ENCODE measurements at places on chromosomes 3 and 15.

- DNase-seq: no peak
Observed at GRCh38 chr15:41905036-41905793, 11.4 kb upstream of the SPTBN5 start.

DNA sequence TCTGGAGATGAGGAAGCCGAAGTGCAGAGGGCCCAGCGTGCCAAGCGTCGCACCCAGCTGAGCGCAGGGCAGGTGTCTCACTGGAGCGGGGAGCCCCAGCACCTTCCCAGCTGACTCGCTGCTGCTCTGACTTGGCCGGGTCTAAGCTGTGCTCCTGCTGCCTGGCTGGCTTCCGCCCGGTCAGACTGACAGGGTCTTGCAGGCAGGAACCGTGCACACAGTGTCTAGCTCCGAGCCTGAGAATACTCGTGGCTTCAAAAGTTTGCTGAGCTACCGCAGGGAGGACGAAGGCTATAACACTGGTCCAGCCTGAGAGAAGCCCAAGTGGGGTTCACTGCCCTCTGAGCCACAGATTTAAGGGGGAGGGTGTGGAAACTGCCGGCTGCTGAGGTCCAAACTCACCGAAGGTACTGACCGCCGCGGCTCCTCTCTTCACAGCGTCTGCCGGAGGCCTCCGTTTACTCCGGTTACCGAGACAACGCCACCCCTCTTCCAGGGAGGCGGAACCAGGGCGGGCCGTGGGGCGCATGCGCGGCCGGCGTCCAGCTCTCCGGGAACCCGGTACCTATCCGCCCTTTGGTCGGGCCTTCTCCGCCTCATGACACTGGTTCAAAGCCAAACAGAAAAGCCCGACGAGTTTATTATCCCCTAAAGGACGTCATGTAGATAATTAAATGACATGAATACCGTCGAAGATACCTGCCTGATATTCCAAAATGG, at the start of gene CFAP44:
TSS of gene CFAP44 (minus strand) at position 443 of the 720 bp plus-strand sequence. CDS start 7,829 bp downstream, outside the sequence.
- no peak for DNase-seq

DNA sequence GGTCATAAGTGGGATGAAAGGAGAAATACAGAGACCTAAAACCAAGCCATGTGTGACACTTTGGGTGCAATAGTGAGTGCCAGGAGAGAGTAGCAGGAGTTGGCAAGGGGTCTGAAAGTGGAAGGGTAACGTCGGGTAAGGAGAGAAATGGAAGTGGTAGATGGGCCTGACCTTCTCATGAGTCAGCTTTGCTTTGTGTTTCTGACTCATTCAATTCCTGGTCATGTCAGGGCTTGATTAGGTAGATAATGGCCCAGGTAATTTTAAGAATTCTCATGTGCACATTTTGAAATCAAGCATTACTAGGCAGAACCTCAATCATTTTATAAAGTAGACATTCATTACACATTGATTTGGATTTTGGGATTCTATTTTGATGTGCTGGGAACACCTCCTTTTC, 262.5 kb downstream of the SOX2 start:
- no peak for DNase-seq

DNA sequence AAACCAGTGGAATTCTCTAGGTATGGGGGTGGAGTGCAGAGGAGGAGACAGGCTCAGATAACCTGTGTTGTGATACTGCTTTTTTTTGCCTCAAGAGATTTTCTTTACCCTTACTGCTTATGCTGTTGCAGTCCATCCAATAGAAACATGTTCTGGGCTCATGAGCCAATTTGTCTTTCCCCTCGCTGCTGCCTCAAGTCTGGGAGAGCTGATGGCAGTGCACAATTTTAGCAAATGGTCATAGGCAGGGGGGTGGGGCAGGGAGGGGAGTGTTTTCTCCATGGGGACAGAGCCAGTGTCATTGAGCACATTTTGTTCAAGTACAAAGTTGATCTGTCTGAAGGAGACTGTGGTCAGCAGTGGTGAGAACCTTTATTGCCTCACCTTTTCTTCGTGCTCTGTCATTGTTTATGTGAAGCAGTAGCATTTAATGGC, 134.9 kb downstream of the MBNL1 start:
- DNase-seq: no peak

GRCh38 chr3:178437236-178437635, 99.0 kb upstream of the KCNMB2 start:
- no peak for DNase-seq

DNA sequence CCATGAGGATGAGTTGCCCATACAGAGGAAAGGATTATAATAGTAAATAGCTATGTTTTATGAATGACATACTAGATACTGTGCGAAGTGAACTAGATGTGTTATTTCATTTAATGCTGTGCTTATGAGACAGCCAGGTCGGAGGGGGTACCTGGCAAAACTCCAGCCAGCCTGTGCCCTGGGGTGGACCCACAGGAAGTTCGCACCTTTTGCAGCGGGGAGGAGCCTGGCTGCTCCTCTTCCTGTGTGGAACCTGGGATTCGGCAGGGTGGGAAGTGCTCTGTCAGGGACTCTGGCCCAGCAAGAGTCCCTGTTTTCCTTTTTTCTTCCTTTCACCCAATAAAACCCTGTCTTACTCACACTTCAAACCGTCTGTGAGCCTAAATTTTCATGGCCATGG, 452.2 kb downstream of the IL5RA start:
- DNase-seq: no peak

- DNase-seq: peak; percentile 38
Observed at GRCh38 chr15:101258238-101259144, 6.6 kb upstream of the CHSY1 start.

- no peak for DNase-seq
Observed at GRCh38 chr15:76996526-76997401, 1.8 kb downstream of the PSTPIP1 start.

DNA sequence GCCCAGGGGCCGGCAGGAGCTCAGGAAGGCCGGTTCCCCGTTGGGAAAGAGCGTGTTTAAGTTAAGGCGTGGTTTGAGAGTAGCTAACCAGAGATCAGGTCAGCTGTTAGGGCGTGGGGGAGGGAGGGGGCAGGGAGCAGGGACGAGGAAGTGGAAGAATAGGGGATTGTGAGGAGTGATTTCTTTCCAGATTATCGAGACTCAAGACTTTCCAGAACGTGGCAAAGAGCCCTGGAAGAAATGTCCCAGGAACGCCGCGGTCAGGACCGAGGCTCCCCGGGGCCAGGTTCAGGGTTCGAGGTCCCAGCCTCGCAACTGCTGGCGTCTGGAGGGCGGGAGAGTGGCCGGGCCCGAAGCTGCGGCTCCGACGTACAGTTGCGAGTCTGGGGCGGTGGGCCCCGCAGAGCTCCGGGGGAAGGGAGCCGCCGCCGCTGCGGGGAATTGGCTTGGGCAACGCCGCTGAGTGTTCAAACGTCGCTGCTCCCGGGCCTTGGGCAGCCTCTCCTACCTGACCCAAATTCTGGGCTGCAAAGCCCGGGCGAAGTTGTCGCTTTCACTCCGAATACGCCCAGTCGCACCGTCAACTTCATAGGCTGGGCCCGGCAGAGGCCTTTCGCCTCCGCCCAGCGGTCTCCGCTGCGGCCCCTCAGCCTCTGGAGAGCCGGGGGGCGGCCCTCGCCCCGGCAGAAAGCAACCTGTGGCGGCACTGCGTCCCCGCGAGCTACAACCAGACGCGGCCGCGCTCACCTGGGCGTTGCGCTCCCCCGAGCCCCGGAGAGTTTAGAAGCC, 9.5 kb downstream of the ISL2 start:
- no peak for DNase-seq

GRCh38 chr3:88311826-88312225, 162.1 kb downstream of the C3orf38 start:
- no peak for DNase-seq

Measured in Panc1 (cell line).